Astrocyte of the cerebellum (primary cell): ENCODE measurements at places on chromosomes 4 and X.

GRCh38 chrX:54494989-54495813 is 833 bp downstream of the FGD1 start:
- no peak for DNase-seq

DNA sequence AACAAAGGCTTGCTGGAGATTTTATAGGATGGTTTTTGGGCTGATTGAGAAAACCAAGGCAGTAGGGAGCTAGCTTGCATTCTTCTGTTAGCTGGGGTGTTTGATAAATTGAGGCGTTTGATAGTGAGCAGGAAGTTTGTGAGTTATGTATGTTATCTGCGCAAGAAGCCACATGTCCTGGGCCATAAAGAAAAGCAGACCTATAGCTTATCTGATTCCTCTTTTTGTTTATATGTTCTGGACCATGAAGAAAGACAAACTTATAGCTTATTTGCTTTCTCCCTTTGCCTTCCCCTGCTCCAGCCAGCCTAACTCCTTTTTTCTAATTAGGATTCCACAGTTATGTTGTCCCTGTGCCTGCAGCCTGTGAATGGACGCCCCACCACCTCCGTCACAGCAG is 9.2 kb downstream of the HNRNPH2 start:
- no peak for DNase-seq

DNA sequence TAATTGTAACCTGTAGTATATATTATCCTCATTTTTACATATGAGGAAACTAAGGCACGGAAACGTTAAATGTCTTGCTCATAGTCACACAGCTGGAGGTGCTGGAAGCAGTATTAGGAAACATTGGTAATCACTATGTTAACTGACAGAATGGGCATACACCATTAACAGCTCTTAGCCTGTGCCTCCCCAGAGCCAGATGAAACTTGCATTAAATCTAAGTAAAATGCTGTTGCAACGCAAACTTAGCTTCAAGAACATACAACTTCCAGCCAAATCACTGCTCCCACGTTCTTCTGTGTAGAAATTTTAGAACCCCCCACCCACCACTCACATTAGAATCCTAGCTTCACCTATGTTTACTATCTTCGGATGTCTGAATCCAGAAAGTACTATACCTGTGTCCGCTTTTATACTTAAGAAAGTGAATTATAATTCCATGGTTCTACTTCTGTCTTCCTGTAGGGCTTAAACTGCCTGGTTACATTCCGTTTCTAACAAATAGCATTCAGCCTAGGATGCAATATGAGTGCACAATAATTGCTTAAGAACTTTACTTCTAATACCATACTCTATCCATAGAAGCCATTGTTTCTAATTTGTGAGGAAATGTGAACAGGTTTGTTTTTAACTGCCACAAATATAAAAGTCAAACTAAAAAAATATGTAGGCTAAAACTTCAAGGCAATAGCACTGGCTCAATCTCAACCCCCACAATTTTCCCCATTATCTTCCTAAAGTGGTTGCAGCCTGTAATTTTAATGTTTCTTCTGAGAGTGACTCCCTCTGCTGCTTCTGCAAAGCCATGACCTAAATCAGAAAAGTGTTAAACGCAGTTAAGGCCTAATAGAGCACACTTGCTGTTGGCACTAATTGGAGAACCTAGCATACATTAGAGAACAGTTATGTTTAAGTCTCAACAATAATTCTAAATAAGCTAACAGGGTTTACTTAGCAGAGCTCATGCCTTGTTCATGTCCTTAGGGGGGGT is 4.4 kb downstream of the UNC5C start:
- no peak for DNase-seq

GRCh38 chr4:76590798-76591281 is 155.8 kb downstream of the SHROOM3 start:
- no peak for DNase-seq

DNA sequence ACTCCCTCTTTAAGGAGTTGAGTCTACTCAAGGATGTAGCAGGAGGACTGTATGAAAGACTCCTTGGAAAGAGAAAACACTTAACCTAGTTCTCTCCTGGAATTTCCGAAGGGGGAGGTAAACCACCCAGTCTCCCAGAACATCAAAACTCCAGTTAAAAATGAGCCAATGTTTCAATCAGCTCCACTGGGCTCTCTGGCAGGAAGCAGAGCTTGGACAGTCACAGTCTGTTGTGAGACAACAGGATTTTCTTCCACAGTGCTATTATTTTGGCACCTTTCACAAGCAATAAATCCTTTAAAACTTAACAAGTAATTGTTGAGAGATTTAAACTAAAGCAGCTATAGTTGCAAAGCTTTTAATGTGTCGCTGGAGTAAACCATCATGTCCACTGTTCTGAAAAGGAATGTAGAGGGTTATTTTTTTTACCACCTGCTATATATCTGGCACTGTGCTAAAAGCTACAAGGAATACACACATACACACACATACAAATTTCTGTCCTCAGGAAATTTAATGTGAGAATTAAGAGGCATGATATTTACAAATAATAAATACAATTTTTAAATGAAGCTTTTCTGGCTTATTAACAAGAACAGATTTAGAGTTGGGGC is 229.2 kb upstream of the INTU start:
- DNase-seq = peak; percentile 13

DNA sequence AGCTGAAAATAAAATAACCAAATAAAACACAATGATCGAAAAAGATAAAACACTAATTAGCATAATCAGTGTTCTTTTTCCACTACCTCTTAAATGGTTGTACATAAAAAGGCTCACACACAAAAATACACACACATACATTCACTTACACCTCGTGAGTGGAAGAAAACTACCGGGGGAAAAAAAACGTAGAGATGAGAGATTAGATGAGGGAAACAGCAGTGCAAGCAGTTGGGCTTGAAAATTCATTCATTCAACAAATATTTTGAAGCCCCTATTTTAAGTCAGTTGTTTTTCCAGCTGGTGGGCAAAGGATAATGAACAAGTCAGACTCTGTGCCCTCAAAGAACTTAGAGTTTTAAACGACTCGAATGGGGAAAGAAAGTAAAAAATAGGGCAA is 1.0 kb downstream of the TBCK start:
- DNase-seq = no peak

GRCh38 chrX:20789103-20789502 is 522.4 kb upstream of the RPS6KA3 start:
- DNase-seq = no peak

DNA sequence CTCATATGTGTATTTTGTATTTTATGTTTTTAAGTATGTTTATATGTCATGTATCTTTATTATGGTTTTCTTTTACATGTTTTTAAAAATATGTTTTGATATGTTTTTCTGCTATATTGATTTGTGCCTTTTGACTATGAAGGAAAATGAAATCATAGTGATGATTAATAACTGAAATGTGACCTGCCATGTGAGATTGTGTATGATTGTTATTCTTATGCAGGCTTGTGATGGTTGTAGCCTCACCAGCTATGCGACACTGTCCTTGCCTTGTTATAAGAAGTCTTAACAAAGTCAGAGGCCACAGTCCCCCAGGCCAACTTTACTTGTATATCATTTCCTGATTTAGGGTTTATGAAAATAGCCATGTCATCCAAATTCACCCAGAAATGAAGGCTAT is 83.2 kb downstream of the TMEM131L start:
- DNase-seq = no peak

- peak; percentile 28 for DNase-seq
These were observed 804 bp downstream of the OSTC start for GRCh38 chr4:108651014-108651791.

GRCh38 chrX:79182071-79182470 is 37.6 kb downstream of the GPR174 start:
- no peak for DNase-seq

DNA sequence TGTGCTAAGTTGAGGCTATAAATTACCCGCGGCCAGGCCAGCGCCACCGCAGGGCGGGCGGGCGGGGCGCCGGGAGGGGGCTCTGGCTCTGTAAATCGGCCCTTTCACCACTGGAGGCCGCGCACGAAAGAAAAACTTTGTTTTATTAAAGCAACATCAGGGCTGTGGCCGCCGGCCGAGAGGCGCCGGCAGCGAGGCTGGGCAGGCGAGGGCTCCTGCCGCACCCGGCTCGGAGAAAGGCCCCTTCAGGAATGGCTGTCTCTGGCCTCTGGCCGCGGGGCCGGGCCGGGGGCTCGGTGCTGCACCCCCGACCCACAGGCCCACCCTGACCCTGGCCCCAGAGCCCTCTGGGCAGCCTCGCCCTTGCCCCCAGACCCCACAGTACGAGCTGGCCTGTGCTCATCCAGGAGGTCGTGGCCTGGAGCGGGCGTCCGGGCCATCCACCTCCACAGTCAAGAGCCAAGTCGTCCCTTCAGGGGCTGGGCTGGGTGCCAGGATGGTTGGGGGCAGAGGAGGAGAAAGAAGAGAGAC is 29.5 kb upstream of the FGFR3 start:
- peak; percentile 23 for DNase-seq

GRCh38 chrX:68834371-68835103 is 5.7 kb downstream of the EFNB1 start:
- no peak for DNase-seq

GRCh38 chr4:2786152-2786671 is 6.7 kb upstream of the SH3BP2 start:
- no peak for DNase-seq

GRCh38 chr4:173835903-173836302 is 305.9 kb upstream of the HAND2 start:
- peak; percentile 4 for DNase-seq

DNA sequence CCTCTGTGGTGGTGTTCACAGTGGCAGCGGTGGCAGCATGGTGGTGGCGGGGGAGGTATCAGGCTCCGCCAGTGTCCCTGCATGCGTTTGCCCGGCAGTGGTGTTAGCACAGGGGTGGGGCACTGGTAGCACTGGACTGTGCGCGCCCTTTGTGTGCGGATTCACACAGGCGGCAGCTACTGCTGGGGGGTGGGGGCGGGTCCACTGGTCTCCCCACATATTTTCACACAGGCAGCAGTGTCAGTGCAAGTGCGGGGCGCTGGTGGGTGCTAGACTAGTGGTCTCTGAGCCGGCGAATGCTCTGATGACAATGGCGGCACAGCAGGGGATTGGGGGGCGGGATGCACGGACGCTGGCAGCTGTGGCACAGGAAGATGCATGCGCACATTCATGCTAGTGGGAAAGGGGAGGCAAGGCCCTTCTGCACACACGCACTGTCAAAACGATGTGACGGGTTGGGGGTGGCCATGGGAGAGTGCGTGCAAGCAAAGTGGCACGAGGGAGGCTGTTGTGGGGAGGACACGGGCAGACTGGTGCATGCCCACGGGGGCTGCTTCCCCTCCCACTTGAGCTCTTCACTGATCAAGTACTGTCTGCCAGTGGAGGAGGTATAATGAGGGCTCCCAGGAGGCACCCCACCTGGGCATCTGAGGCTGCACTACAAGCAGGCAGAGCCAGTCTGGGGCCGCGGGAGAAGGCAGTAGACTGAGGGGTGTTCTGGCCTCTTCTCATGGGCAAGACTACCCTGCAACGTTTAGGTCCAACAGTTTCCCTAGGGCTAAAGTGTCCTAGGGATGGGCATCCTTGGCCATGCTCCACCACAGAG is 53.0 kb downstream of the POF1B start:
- no peak for DNase-seq

GRCh38 chr4:41134581-41134980 is 79.8 kb downstream of the APBB2 start:
- no peak for DNase-seq

GRCh38 chr4:173934201-173934600 is 349.3 kb downstream of the FBXO8 start:
- DNase-seq = no peak

GRCh38 chrX:22534643-22535042 is 261.9 kb downstream of the CBLL2 start:
- peak; percentile 64 for DNase-seq

DNA sequence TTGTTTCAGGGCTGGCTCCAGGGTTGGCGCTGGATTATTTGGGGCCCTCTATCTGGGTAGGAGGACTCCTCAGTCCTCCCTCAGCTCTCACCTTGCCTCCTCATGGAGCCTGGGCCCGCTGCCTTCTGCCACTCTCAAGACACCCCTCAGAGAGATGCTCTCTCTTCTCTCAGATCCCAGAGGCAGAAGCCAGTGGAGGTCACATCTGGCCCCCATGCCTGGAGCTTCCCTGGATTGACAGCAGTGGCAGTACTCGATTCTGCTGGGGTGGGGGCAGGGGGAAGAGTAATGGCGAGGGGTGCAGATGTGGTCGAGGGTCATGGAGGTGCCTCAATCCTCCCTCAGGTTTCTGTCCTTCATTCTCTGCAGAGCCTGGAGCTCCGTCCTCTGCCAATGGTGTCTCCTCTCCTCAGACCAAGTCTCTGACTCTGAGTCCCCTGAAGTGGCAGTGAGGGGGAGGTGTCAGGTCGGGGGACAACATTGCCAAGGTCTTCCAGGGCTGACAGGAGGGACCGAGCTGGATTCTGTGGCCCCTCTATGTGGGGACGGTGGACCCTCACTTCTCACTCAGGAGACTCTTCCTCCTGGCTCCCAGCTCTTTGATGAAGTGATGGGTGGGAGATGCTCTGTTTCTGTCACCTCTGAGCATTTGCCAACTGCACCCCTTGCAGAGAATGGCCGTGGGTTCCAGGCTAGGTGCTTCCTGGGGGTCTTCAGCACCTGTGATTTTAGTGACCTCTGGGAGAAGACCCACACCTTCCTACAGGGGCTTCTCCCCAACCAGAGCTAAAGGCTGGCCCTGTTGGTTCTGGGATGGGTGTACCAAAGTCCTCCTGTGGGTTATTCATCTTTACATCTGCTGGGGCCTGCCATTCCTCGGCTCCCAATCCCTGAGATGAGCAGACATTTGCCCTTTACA is 10.9 kb upstream of the HSFX1 start:
- no peak for DNase-seq

DNA sequence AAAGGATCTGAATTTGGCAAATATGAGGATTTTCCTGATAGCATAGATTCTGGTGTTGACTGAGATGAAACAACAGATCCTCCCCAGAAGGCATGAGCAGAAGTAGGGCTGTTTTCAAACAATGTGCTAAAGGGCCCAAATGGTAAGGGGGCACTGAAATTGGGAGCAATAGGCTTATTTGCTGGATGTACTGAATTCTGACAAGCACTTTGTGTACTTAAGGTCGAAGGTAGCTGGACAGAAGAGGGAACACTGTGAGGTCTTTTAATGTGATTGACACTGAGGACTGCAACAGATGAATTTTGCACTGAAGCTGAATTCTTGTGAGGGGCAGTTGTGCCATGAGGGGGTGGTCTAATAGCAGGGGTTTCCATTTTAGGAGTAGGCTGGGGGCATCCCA is 21.2 kb upstream of the COX18 start:
- DNase-seq = no peak

- no peak for DNase-seq
These were observed 1454.8 kb downstream of the FSTL5 start for GRCh38 chr4:160709026-160709425.

- DNase-seq = no peak
These were observed 767 bp downstream of the PAQR3 start for GRCh38 chr4:78938474-78938867.
